ENCODE measurements at places on chromosomes 3 and 15.

DNA sequence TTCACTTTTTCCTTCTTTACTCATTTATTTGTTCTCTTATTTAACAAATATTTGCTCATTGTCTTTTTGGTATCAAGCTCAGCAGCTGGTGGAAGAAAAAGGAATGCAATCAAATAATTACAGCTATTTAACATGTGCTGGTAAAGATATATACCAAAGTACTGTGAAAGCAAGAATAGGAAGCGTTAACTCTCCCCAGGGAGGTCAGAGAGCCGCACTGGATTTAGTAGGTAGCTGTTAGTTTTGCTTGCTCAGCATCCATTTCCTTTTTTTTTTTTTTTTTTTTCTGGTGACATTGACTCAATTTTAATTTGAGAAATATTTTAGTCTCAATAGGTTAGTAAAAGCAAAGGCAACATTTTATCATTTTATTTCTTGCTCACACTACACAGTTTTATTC, 308.5 kb upstream of the MDFIC2 start:
- DNase-seq = no peak

GRCh38 chr3:135473449-135473848, 492.1 kb upstream of the PPP2R3A start:
- DNase-seq = no peak

- DNase-seq = peak; percentile 41
These were observed 442.6 kb upstream of the PDZRN3 start for GRCh38 chr3:74067296-74067695.

GRCh38 chr3:129605203-129605921, 1.1 kb downstream of the PLXND1 start:
- DNase-seq = peak; percentile 68

- DNase-seq = no peak
These were observed 89.4 kb upstream of the ICE2 start for GRCh38 chr15:60568301-60568742.

GRCh38 chr15:45150481-45150880, 20.7 kb downstream of the DUOX1 start:
- DNase-seq = no peak

GRCh38 chr3:63864965-63865327, 1.3 kb downstream of the ATXN7 start:
- no peak for DNase-seq

- DNase-seq = no peak
These were observed 56.6 kb upstream of the KLF13 start for GRCh38 chr15:31269816-31270575.

DNA sequence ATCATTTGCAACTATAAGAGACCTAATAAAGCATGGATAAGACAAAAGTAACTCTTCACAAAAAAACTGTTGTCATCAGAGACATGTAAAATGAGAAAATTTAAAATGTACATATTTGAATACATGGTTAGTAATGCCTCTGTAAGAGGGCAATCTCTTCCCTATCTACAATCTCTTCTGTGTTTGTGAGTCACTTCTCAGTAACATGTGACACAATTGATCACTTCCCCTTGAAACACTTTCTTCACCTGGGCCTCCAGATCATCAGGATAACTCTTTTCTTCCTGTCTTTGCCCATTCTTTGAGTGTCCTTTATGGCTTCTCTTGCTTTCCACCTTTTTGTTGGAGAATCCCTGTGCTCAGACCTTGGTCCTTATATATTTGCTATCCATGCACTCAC, 50.4 kb downstream of the TFDP2 start:
- no peak for DNase-seq

DNA sequence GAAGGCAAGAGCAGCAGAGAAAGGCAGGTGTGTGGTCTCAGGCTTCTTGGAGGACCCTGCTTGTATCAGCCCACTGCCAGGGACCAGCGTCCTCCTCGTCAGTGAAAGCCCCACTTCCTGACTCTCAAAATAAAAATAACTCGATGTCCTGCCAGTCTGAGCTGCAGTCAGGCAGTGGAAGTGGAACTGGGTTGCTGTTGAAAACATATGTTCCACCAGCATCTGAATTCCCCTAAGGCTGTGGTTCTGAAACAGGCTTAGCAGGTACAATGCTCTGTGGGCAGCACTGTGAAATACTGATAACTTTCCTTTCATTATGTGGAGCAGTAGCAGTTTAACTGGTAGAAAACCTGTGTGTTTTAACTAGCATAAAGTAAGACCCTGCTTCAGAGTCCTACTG, 121.6 kb upstream of the EIF1B start:
- peak; percentile 48 for DNase-seq

DNA sequence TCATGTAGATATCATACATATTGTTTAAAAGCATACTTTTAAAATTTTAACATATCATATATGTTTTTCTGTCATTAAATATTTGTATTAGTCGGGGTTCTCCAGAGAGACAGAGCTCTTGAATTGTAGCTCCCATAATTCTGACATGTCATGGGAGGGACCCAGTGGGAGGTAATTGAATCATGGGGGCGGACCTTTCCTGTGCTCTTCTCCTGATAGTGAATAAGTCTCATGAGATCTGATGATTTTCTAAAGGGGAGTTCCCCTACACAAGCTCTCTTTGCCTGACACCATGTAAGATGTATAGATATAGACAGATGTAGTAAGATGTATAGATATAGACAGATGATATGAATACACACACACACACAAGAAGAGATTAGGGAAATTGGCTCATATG, 161.2 kb upstream of the ABI3BP start:
- no peak for DNase-seq

GRCh38 chr15:71440489-71441110, 325.3 kb downstream of the THSD4 start:
- peak; percentile 66 for DNase-seq

GRCh38 chr3:78848392-78849288, 919.2 kb downstream of the ROBO1 start:
- DNase-seq = no peak

DNA sequence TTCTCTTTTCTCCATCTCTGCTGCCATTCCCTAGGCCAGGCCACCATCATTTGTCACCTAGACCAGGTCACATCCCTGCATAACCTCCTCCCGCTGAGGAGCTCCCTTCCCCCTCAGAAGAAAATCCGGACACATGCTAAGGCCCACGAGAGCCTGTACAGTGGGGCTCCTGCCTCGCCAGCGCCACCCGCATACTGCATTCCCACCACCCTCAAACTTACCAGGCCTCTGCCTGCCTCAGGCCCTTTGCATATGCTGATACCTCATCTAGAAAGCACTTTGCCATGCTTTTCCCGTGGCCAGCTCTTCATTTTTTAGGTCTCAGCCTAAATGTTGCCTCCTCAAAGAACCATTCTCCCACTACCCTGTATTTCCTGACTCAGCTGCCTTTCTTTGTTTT, 220.1 kb upstream of the CTDSPL start:
- DNase-seq = no peak

Data from T47D (cell line).